ENCODE measurements at places on chromosomes 6 and 20.

GRCh38 chr6:111411978-111412566, 70.9 kb downstream of the REV3L start:
- DNase-seq: no peak

GRCh38 chr20:1273366-1273765, 7.3 kb downstream of the SNPH start:
- DNase-seq: no peak

GRCh38 chr6:125314009-125314581, 12.3 kb upstream of the HDDC2 start:
- peak; percentile 47 for DNase-seq

DNA sequence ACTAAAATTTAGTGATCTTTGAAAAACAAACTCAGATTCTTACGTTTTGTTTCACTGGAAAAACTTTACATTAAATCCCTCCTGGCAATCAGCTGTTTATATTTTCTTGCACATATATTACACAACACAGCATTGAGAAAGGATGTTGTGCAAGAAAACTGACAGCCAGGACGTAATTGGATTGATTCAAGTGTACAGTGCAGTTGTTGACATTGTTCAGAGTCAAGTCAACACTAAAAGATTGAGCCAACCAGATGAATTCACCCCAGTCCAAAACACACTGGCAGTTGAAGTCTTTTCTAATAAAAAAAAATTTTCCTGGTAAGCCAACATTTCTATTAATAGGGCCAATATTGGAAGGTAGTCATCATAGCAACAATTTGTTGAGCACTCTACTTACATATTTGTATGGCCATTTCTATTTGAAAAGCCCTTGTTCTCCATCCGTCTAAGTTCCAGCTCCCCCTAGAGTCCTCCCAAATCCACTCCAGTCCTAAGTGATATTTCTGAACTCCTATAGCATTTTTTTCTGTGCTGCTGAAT, 20.9 kb upstream of the VNN1 start:
- DNase-seq: no peak

DNA sequence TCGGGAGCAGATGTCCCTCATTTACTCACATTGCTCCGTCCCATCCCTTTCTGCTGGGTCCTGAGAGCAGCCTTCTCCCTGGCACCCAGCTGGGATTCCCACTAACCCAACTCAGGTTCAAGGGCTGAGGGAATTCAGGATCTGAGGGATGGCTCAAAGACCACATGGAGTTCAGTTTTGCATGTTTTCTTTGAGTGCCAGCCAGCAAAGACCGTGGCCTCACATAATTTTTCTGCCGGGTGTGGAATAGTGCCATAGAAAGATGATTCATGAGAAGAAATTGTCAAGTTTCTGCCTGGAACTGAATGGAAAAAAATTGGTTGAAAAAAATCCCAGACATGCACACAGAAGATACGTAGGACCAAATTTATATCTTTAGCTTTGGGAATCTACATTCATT, 168.6 kb downstream of the CD83 start:
- DNase-seq: peak; percentile 84

DNA sequence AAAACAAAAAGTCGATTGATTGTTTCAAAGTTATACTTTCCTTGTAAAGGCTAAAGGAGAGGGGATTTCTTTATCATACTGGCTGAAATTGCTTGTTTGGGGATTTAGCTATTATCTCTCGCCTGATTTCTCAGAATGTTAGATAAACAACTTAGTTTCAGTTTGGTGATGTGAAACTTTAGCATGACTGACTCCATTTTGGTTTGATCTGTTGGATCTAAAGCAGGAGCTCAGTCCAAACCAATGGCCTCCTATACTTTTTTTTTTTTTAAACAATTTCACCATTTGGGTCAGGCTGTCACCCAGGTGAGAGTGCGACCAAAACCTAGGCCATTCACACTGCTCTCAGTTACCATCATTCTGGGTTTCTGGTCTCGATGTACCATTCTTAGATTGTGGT, 45.4 kb upstream of the SLC16A10 start:
- no peak for DNase-seq

DNA sequence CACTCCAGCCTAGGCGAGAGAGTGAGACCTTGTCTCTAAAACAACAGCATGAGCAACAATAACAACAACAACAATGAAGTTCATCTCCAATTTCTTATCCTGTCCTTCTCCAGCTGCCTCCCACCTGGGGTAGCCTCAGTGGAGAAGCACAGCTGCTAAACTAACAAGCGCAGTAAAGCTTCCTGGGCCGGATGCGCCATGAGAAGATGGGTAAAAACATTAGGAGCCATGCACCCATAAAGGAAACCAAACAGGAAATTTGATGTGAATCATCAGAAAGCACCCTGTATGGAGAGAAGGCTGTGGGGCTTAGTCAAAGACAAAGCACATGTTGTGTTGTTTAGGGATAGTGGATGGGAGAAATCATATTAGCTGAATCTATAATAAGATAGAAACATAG, 61.1 kb upstream of the CCN6 start:
- no peak for DNase-seq

- peak; percentile 4 for DNase-seq
Observed at GRCh38 chr6:93420163-93420795, 920 bp upstream of the EPHA7 start.

DNA sequence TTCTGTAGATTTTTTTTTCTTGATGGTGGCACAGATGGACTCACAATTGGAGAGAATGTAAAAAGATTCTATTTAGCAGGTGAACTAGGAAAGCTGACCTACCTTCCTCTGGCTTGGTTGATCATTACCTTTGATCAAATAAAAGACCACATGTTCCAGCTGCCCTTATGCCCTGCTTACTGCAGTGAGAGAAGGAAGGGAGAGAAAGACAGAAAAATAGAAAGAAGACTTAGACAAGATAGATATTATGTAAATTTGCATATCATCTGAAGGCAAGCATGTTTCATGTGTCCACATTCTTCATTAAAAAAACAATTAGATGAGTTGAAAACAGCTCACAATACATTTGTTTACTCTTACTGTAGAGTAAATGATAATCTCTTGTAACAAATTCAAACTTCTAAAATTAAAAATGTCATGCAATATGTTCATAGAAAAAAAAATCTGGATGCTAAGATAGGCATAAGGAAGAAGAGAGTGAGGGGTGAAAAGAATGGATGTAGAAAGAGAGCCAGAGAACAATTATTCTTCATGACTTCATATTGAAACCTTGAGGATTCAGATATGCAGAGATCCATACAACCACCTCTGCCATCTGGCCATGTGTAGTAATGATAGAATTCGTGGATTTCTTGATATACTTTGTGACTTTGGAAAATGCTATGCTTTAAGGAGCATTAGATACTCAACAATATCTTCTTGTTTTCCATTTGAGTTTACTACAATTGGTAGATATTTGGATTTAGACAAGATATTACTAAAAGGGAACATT, 71.7 kb downstream of the RFX6 start:
- DNase-seq: no peak

DNA sequence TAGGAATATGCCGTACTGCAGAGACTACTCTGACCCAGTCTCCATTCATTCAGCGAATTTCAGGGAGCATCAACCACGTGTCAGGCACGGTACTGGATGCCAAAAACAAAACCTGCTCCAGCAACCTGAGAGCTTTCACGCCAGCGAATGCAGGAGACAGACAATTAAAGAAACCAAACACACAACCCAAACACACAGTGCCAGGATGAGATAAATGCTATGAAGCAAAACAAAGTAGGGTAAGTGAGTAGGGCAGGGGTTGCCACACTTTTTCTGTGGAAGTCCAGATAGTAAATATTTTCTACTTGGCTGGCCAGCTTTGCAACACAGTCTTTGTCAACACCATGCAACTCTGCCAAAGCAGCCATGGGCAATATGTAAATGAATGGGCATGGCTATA, 10.0 kb downstream of the MOCS1 start:
- DNase-seq: no peak

DNA sequence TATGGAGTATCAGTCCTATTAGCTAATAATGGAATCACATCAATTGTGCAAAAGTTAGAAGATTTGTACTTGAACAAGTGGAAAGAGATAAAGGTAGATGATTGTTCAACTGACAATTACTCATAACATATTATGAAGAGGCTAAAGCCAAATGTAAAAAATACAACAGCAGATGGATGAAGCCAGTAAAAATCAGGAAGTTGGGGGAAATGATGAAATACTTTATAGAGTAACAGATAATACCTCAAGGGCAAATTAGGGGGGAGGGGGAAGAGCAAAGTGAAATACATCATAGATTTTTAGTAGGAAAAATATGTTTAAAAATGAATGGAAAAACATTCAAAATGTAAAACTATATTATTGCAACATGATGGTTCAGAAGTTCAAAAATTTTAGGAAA, 114.0 kb downstream of the PDSS2 start:
- no peak for DNase-seq

DNA sequence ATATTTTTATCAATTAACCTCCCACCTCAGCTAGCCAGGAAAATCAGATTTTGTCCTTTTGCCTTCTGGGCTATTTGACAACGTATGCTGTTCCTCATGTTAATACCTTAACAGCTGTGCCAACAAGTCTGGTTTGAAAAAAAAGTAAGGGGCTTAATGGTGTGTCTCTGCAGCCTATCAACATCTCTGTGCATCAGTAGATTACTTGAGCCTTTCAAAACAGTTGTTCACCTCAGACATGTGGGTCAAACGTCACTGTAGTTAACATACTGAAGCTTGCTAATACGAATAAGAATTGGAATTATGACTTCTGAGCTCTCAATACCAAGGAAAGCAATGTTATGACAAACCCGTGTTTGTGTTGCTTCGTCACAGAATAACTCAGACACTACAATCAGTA, 23.0 kb downstream of the CEP57L1 start:
- no peak for DNase-seq

DNA sequence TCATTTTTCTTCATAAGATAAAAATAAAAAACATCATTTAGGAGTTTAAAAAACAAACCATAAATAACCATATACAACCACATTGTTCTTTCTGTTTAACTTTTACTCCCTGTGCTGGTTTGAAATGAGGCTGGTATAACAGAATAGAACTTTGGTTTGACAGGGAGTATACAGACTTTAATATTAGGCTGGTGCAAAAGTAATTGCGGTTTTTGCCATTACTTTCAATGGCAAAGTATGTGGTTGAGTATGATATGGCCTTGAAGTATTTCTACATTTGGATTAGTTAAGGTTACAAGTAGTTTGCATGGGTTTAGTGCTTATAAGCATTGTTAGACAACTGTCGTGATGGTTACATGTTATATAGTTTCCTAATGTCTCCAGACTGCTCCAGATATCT, 29.0 kb upstream of the COL10A1 start:
- no peak for DNase-seq

DNA sequence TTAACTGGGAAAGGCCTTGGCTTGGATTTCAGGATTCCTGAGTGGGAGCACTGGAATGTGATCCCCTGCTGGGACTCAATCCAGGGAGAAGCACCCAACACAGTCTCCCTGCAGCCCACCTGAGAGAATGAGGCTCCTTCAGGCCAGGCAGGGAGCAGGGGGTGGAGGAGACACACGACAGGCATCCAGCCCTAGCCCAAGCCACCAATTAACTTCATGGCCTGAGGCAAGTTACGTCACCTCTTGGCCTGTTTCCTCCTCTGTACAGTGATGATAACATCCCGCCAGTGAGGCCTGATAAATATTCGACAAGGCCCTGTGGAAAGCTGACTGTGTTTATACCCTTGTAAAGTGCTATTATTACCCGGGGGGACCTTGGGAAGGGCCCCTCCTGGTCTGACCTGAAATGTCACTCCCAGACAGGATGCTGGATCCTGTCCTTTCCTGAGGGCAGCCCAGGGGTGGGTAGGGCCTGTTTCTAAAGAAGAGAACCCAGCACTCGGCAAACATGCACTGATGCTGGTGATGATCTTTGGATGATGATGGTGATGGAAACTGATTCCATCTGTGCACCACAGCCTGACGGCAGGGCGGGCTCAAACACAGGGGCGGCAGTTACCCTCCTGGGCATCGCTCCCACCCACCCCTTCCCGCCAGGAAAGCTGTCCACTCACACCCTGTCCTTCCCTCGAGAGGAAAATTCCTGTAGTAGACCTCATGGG, 12.4 kb downstream of the FRS3 start:
- no peak for DNase-seq

DNA sequence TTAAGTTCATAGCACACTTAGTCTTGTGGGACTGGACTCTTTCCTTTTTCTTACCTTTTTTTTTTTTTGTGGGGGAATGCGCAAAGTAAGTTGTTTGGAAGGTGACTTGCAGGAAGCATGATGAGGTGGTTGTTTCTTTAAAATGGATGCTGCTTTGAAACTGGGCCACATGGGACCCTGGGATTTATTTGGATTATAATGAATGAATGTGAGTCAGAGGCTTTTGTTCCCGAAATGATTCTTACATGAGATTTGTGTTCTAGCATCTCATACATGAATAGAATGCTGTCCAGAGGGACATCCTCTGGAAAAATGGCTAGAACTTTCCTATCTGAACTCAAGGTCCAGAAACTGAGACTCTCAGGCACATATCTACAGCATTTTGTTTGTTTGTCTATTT, 236.6 kb upstream of the RNF24 start:
- DNase-seq: no peak

DNA sequence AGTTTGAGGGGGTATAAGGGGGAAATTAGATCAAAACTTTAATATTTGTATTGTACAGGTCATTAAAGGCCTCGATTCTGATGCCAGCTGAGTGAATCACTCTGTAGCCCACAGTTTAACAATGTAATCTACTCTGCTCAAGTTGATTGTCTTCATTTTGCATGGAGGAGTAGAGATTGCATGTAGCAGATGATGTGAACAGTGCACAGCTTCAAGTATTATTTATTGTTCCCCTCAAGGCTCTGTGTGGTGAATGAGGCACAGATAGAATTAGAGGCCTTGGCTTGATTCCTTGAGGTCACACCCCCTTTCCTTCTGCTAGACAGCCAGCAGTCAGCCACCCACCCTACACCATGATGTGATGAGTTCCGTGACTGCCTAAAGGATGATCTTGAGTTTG, 38.1 kb downstream of the TXLNB start:
- no peak for DNase-seq

DNA sequence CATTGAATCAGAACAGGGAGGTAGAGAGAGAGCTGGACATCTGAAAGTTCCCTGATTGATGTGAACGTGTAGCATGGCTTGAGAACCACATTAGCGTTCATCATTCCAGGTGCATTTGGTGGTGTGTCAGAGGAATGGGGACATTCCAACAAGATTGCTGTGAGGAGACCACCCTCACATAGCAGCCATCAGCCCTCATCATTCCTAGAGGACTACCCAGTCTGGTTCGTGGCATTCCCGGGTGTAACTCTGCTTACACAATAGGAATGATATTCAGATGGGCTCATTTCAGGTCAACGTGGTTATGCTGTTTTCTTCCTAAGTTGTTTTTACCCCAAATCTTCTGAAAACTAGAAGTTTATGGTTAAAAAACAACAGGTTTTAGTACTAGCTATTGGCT, 62.2 kb upstream of the KLHL31 start:
- no peak for DNase-seq
